ENCODE measurements at places on chromosomes 11 and 22.

DNA sequence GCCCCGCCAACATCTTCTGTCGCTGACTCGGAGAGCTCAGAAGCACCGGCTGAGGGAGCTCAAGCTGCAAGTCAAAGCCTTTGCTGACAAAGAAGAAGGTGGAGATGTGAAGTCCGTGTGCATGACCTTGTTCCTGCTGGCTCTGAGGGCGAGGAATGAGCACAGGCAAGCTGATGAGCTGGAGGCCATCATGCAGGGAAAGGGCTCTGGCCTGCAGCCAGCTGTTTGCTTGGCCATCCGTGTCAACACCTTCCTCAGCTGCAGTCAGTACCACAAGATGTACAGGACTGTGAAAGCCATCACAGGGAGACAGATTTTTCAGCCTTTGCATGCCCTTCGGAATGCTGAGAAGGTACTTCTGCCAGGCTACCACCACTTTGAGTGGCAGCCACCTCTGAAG is 6.7 kb downstream of the RAG1 start:
- no peak for DNase-seq

DNA sequence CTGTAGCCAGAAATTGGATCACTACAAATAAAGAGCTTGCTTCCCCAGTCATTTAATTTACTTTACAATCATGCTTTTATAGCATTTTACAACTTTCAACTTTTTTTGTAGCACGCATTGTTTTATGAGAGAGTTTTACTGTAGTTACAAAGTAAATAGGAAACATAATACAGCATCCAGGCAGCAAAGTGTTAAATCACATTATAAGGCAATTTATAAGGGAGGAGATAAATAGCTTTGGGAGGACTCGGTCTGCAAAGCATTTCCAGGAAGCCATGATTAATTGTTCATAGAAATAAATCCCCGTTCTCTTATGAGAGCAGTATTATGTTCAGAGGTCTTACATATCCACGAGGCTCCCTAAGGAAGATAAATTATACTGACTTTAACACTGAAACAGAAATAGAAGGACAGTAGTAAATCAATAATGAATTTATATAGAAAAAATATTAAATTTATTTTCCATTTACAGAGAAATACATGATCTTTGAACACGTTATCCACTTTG is 792.6 kb upstream of the RAG2 start:
- no peak for DNase-seq

DNA sequence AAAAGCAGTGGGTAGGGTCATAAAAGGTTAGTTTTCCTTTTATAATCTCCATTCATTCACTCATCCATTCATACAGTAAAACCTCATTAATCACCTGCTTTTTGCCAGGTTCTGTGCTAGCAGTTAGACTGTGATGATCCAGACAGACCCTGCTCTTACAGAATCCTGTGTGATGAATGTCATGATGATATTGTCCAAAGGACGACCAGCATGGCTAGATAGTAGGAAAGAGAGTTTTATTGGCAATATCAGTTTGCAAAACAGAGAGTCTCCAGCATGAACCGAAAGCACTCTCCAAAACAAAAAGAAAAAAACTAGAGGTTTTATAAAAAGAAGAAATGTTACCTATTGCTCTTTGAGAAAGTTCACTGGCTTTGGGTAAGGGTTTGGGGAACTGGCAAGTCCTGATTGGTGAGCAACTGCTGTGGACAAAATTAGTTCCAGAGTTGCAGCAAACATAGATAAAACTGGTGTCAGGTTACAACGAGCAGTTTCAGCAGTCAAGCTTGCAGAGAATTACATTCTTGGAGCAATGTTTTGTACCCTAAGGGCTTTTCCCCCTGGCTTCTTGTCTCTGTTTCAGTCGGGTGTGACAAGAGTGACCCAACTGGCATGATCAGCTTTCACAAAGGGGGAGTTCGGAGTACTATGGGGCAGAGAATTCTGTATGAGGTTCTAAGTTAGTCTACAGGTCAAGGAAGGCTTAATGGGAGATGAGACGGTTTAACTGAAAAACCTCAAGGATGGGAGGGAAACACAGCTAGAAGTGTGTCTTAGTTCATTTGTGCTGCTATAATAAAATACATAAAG is 58.3 kb downstream of the HSD17B12 start:
- DNase-seq = peak; percentile 87

GRCh38 chr22:47432683-47433082 is 670.2 kb downstream of the TBC1D22A start:
- DNase-seq = no peak

DNA sequence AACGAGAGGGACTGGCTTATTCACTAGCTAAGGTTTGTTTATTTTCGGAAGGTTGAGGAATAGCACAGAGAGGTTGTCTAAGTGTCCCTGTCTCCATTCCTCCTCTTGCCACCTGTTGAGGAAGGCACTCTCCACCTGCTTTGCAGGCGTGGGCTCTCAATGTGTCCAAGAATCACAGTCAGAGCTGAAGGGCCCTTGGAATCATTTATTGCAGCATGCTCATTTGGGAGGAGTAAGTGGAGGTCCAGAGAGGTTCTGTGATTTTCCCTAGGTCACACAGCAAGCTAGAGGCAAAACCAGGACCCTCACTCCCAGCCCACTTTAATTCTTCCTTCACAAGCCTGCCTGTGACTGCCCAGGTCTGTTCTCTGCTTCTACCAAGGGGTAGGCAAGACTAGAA is 21.3 kb downstream of the ZBTB16 start:
- DNase-seq = no peak

GRCh38 chr22:24185001-24185500 is 3.8 kb downstream of the SUSD2 start:
- no peak for DNase-seq

DNA sequence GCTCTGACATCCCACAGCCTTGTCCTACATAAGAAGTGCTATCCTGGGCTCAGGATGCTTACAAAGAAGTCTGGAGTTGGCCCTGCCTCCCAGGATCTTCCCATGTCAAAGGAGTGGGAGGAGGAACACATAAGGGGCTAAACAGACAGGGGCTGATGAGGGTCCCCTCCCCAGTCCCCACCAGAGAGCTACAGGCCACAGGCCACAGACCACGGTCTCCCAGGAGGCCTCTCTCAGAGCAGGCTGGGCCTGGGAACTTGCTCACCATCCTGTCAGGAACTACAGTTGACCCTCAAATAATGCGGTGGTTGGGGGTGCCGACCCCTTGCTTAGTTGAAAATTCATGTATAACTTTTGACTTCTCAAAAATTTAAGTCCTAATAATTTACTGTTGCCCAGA is 315.5 kb downstream of the NTM start:
- no peak for DNase-seq

- DNase-seq = no peak
These were observed 1.0 kb upstream of the DRD4 start for GRCh38 chr11:635945-636510.

DNA sequence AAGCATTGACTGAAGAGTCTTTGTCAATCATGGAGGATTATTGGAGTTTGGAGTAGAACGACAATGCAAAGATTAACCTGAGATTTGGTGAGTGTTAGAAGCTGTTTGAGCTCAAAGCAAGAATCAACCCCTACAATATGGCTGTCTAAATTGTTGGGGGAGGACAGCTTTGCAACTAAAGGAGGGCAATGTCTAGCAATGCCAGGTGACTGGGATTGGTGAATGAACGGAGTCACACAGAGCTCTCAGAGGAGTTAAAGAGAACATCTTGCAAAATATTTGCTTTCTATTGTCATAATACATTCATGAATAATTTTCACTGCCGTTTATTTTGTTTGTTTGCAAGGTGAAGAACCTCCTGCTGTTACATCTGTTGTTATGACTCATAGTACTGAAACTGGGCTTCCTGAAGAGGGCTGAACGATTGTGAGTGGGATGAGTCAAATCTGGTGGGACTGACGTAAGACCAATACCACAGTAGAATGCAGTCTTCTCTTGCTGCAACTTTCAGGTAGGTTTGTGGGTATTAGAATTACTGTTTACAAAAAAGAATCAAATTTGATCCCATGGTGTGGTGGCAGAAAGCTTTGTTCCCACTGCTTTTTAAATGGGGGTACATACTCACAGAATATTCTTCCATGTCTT is 281.9 kb downstream of the CADM1 start:
- DNase-seq = peak; percentile 98

GRCh38 chr11:5013012-5013411 is 18.4 kb downstream of the OR51L1 start:
- no peak for DNase-seq

- DNase-seq = peak; percentile 20
These were observed 161.1 kb downstream of the KIRREL3 start for GRCh38 chr11:126839496-126839895.

DNA sequence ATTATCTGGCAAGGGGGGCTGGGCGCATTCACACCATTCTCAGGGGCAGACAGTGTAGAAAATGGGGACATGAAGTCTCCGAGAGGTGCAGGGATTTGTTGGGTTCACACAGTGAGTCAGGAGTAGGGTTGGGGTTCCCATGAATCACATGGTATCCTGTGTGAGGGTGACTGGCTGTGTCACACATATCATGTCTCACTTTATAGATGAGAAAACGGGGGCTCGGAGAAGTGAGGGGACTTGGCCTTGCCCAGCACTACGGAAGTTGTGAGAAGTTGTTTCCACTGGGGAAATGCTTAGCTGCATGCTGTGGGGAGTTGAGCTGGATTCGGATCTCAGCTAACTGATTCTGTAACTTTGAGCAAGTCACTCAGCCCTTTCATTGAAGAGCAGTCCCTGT is 4.2 kb downstream of the GAL3ST3 start:
- DNase-seq = no peak

DNA sequence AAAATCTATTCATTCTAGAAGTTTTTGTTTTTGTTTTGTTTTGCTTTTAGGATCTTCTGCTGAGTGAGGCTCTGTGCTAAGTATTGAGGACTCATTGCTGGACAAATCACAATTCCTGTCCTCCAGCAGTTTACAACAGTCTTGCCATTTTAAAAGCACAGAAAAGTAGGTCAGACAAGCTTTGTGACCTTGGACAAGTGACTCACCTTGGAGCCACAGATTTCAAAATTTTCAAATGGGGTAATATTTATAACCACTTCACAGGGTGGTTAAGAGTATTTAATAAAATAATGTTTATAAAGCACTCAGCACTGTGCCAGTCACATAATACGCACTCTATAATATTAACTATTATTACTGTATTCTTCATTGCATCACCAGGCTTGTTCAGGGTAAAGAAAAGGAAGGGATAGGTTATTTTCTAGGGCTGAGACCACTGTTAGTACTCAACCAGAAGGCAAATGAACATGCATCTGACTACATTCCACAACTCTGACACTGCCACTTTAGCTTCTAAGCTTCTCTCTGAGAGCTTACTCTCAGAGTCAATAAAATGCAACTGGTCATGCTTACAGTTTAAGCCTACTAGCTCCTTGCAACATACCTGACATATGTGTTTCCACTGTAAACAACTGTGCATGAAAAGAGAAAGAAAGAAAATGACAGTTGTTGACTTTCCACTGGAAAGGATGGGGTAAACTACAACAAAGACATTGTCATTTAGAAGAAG is 63.2 kb upstream of the FIBIN start:
- peak; percentile 72 for DNase-seq

DNA sequence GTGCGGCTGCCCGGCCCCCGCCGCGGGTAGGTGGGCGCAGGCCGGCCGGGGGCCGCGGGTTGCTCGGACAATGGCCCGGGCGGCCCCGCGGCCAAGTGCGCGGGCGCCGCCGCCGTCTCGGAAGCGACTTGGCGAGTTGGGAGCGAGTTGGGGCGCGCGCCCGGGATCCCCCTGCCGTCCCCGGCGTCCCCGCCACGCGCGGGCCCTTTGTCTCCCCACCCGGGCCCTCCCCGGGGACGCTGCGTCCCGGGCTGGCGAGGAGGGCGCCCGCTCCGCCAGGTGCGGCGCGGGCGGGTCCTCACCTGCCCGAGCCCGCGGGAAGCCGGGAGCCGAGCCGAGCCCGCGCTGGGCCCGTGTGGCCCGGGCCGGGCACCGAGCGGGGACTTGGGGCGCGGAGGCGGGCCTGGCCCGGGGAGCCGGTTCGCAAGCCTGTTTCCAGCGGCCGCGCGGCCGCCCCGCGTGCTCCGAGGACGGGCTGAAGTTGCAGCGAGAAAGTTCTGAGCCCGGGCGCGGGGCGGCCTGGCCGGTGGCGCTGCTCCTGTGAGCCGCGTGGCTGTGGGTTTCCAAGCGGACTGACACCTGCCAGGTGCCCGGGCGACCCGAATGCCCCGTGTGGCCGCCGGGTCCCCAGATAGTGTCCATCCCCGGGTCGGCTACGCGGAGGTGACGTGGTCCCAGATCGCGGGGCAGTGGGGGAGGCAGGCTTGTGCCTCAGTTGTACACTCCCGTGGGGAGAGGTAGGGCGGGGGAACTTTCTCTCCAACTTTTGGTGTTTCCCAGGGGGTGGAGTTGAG is 586 bp downstream of the LRP5 start:
- DNase-seq = no peak

DNA sequence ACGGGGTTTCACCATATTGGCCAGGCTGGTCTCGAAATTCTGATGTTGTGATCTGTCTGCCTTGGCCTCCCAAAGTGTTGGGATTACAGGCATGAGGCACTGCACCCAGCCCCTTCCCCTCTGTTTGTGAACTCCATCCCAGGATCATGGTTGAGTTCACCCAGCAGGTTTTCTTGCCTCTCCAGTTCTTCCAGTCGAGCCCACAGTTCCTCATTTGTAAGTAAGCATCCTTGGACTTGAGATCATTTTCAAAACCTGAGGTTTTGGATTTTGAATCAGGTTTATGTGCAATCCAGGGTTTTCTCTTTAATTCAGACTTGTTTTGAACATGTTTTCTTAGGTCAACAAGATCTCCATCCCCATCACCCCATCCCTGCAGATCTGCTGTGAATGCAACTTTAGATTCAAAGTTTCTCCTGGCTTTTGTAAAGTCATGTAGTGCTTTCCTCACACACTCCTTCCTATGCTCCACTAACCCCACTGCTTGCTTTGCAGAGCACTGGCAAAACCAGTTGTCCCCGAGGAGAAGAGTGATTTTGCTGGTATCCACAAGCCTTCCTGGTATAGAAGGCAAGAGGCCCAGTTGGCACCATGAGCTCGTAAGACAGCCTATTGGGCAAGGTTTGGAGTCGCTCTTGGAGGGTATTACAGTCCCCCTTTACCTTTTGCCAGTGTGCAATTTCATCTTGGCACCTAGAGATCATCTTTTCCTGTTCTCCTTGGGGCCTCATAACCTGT is 14.7 kb upstream of the VPREB1 start:
- no peak for DNase-seq

- no peak for DNase-seq
These were observed 46.5 kb downstream of the FEZ1 start for GRCh38 chr11:125449565-125449964.

- peak; percentile 44 for DNase-seq
These were observed 60.6 kb upstream of the RDX start for GRCh38 chr11:110356762-110357671.

- no peak for DNase-seq
These were observed 750.7 kb downstream of the BRD1 start for GRCh38 chr22:49077036-49077393.

GRCh38 chr22:37489983-37490382 is 3.8 kb upstream of the MFNG start:
- no peak for DNase-seq
